Stimulated activated CD4-positive, alpha-beta T cell treated with anti-CD3 and anti-CD28 coated beads, Interleukin-2, amount 100 ng/mL, for 4 hours (primary cell): ENCODE measurements at places on chromosomes 4 and X.

GRCh38 chr4:70586841-70587240, 5.2 kb upstream of the AMBN start:
- no peak for DNase-seq

DNA sequence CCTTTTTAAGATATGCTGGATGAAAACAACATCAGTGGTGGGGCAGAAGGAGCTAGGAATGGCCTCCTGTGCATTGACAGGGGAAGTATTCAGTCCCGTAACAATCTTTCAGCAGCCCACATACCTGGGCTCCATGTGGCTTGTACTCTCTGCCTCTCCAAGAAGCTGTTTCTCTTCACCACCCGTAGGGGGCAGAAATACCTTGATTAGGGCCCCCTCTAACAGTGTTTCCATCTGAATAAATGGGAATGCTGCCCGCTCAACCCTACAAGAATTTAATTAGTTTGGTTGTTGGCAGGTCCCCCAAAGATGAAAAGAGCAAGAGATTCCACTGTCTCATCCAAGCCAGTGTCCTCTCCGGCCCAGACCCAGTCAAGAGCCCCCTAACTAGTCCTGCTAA, 155.2 kb downstream of the SMIM20 start:
- DNase-seq = no peak

DNA sequence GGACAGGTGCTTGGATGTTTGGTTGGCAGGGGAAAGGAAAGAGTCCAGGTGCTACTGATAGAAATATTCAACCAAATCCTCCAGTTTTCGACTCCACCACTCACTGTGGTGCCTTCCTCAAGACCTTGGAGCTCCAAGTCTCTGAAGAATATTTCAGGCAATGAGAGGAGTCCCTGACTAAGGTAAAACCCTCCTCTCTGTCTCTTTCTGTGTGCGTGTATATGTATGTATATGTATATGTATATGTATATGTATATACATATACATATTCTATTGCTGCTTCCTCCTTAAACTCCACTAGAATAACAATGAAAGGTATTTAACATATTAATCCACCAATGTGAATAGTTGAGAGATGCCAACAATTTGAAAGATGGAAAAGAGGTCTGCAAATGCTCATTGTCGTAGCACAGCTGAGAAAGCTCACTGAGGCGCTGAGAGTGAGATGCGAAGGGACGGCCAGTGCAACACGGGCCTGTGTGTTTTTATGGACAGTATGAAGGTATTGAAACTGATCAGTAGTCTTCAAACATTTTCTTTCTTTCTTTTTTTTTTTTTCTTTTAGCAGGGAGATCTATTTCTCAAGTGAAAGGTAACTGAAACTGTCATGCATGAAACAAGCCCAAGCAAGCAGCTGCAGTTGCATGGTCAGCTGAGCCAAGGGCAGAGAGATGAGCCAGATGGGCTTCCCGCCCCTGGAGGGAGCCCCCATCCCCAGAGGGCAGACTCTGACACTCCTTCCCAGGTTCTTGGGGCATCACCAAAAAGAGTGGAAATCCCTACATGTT, 41.1 kb upstream of the HS3ST1 start:
- DNase-seq = no peak

GRCh38 chr4:24067367-24068193, 177.7 kb upstream of the PPARGC1A start:
- no peak for DNase-seq

- DNase-seq = no peak
These were observed 107.0 kb downstream of the NDST3 start for GRCh38 chr4:118141240-118141639.
